B cell (primary cell): ENCODE measurements at places on chromosomes 16 and 17. TPM values are rescaled to one million over a fixed set of nuclear protein-coding genes. Genes with fewer than 3 reads are reported as not detected.

GRCh38 chr17:50062293-50063243, 6.7 kb downstream of the ITGA3 start:
- H3K27me3 ChIP-seq: peaks cover 3% of the 10 kb centered on the region
- H3K36me3 ChIP-seq: no peaks in the 10 kb centered on the region
- H3K27ac ChIP-seq: no peak overlapping the region
- H3K4me3 ChIP-seq: no peak overlapping the region
- peaks cover 6% of the 10 kb centered on the region for H3K4me1 ChIP-seq

GRCh38 chr17:78422872-78423588, 44.6 kb downstream of the PGS1 start:
- no peak for DNase-seq
- no peak overlapping the region for H3K4me3 ChIP-seq
- no peaks in the 10 kb centered on the region for H3K36me3 ChIP-seq
- no peak overlapping the region for H3K27ac ChIP-seq

Gene PSMB3
- 121 and 184 TPM in 2 replicates for polyA plus RNA-seq

Gene ITGAE
- polyA plus RNA-seq: 83.7 and 95.6 TPM in 2 replicates

- peaks cover 11% of the 10 kb centered on the region for H3K4me1 ChIP-seq
- no peak overlapping the region for H3K27ac ChIP-seq
- H3K4me3 ChIP-seq: peak overlapping the region; percentile 60
- H3K27me3 ChIP-seq: peaks cover 15% of the 10 kb centered on the region
These were observed 491 bp downstream of the GAS7 start for GRCh38 chr17:10197721-10198508.

- DNase-seq: no peak
- H3K4me1 ChIP-seq: no peaks in the 10 kb centered on the region
- H3K27me3 ChIP-seq: peaks cover 3% of the 10 kb centered on the region
- no peaks in the 10 kb centered on the region for H3K36me3 ChIP-seq
These were observed 71.6 kb upstream of the NUDT7 start for GRCh38 chr16:77650761-77651160.

Gene ACBD4
- 30.4 and 36.8 TPM in 2 replicates for polyA plus RNA-seq

DNA sequence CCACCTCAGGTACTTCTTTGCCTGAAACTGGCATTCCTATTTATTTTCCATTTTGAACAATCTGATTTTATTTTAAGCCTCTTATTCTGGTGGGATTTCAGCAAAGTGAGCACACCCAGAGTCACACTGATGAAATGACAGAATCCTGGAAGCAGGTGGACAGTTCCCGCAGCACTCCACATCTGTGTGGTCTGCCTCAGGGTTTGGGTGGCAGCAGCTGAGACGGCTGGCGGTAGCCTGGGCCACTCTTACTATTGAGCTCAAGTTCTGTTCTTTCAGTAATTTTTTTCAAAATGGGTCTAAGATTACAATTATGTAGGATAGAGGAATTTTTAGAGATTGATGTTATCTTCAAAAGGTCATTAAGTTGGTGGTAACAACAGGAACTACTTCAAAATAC, 32.5 kb upstream of the ENDOV start:
- no peaks in the 10 kb centered on the region for H3K4me1 ChIP-seq
- no peak overlapping the region for H3K4me3 ChIP-seq
- peaks cover 95% of the 10 kb centered on the region for H3K36me3 ChIP-seq

DNA sequence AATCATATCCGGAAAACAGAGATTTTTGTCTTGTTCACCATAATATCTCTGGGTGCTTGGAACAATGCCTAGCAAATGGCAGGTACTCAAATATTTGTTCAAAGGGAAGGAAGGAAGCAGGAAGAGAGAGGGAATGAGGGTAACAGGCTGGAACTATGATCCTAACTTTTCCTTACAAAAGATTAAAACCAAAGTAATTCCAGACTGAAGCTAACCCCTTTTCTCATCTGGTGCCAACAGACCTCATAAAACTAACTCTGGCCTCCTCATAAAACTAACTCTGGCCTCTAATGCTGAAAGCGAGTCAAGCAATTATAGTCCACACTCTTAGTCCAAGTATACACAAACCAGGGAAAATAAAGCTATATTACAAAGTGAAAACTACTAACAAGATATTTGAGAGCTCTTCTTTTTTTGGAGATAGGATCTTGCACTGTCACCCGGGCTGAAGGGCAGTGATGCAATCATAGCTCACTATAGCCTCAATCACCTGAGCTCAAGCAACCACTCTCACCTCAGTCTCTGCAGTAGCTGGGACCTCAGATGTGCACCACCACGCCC, 84.6 kb downstream of the KANSL1 start:
- H3K4me3 ChIP-seq: no peak overlapping the region
- DNase-seq: no peak

Gene MPP3
- polyA plus RNA-seq: 0.16 TPM in 1 of 2 replicates, not detected in the other

DNA sequence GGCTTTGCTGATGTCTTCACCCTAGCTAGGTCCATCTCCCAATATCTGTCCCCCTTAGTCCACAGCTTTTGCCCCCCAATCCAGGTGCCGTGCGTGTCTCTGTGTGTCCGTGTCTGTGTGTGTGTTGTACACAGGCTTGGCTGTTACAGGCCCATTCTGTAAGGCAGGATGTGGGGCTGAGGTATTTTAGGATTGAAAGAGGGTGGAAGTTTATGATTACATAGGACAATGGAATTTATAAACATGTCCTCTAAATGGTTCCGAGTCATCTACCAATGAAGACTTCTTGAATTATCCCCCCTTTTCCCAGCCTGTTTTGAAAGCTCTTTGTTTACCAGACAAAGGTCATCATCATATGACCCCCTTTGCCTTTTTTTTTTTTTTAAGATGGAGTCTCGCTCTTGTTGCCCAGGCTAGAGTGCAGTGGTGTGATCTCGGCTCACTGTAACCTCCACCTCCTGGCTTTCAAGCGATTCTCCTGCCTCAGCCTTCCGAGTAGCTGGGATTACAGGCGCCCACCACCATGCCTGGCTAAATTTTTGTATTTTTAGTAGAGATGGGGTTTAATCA, 21.9 kb downstream of the ACE start:
- no peaks in the 10 kb centered on the region for H3K27me3 ChIP-seq
- no peak overlapping the region for H3K27ac ChIP-seq
- no peak for DNase-seq
